Metanephros (tissue), 2 donors: ENCODE measurements at places on chromosomes 13 and 19. TPM values are rescaled to one million over a fixed set of nuclear protein-coding genes. Genes with fewer than 3 reads are reported as not detected.

The DAND5 gene
- not detected for total RNA-seq

The SLC17A7 gene
- total RNA-seq: 2.8 TPM

The PRRG2 gene
- 5.0 TPM for total RNA-seq

The SLC10A2 gene
- total RNA-seq: 0.12 TPM

The ACER1 gene
- not detected for total RNA-seq

The NUFIP1 gene
- total RNA-seq: 4.4 TPM

The POMP gene
- total RNA-seq: 36.2 TPM

The SOX1 gene
- total RNA-seq: not detected

The GAPDHS gene
- not detected for total RNA-seq

The OR7D2 gene
- total RNA-seq: 0.12 TPM

The UHRF1 gene
- total RNA-seq: 29.1 TPM

The PCP2 gene
- total RNA-seq: not detected

The SIGLEC12 gene
- total RNA-seq: 0.12 TPM

The PNMA8B gene
- 7.2 TPM for total RNA-seq

The RNF225 gene
- not detected for total RNA-seq

The FOXA3 gene
- 1.3 TPM for total RNA-seq

The RFPL4A gene
- not detected for total RNA-seq

The NLRP5 gene
- total RNA-seq: not detected

The SIGLECL1 gene
- total RNA-seq: not detected

The NOVA2 gene
- total RNA-seq: 2.7 TPM

The DNMT1 gene
- 56.9 TPM for total RNA-seq

The KIR2DL3 gene
- total RNA-seq: not detected

The KBTBD7 gene
- 16.1 TPM for total RNA-seq

The ZNF441 gene
- total RNA-seq: 23.7 TPM

The CLDN10 gene
- 94.9 TPM for total RNA-seq

The OVOL3 gene
- total RNA-seq: not detected

The NUMBL gene
- total RNA-seq: 22.0 TPM

The ZNF554 gene
- total RNA-seq: 9.1 TPM

The CEACAM19 gene
- total RNA-seq: 4.1 TPM

The SAMD1 gene
- 39.5 TPM for total RNA-seq

The CPB2 gene
- not detected for total RNA-seq

The RAVER1 gene
- total RNA-seq: 33.8 TPM

The GFY gene
- not detected for total RNA-seq

The PSG1 gene
- total RNA-seq: not detected

The CEACAM4 gene
- total RNA-seq: 2.2 TPM

The B3GNT3 gene
- total RNA-seq: 7.4 TPM
